ENCODE measurements at places on chromosomes 1 and 21.
A peak's percentile ranks its signal among the peaks of the same experiment; 100 is the strongest.

DNA sequence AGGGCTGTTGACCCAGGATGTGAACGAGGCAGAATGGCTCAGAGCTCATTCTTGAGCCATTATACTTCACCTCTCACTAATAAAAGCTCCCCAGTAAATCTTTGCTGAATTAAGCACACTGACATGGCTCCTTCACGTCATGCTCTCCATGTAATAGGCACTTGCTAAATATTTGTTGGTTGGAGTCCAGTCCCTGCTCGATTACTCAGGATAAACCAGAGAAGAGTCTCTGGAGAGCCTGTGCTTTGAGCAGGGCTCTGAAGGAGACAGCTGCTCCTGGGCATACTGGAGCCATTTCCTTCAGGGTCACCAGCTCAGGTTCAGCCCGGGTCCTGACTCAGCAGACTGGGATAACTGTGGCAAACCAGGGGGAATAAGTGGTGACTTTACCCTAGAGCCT lies 46.9 kb downstream of the HLX start:
- DNase-seq: no peak

DNA sequence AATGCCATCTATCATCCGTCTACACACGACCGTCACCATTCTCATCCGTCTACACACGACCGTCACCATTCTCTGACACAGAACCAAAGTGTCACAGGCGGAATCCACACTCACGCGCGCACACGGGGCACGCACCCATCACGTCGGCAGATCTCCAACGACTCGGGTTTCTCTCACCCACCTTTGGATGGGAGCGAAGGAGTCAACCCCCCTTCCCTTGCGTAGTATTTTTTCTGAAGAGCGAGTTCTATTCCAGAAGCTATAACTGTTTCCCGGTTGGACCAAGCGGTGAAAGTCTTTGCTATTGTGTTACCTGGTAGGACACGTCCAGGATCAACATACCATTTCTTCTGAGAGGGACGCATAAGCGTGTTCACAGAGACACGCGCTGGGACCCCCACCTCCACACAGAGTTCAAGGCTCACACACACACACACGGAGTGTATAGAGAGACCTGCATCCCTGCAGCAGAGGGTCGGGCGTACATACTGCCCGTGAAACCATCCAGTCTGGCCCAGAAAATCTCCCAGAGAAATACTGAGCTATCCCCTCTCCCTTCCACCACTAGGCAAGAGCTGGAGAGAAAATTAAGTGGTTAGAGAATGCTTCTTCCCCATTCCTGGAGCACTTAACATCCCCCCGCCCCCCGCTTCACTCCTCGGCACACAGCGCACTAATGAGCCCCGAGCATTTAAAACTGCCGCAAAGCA lies 741 bp downstream of the DUSP10 start:
- no peak for DNase-seq

DNA sequence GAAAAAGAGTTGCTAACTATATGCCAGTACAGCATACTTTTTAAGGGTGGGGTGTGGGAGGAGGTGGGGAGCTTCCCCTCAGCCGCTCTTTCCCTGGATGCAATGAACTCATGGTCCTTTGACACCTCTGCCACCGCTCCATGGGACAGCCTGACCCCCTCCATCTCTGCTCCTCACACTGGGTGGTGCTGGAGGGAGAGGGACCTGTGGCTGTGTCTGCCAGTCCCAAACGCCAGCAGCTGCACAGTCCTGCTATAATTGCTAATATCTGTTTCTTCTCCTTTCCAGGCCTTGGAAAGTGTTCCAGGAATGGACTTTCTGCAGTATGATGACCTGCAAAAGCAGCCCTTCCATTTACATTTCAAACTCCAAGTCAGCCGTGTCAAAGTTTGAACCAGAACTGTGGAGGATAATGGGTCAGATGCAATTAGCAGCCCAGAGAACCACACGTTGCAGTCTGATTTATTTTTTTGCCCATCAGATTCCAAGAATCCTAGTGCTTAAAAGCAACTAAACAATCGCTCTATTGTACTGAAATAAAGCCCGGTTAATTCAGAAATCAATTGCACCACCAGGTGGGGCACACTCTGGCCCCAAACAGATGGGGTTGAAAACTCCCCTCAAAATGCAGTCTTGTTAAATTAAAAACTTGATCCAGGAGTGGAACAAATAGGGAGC lies 160.7 kb upstream of the LMO4 start:
- no peak for DNase-seq

DNA sequence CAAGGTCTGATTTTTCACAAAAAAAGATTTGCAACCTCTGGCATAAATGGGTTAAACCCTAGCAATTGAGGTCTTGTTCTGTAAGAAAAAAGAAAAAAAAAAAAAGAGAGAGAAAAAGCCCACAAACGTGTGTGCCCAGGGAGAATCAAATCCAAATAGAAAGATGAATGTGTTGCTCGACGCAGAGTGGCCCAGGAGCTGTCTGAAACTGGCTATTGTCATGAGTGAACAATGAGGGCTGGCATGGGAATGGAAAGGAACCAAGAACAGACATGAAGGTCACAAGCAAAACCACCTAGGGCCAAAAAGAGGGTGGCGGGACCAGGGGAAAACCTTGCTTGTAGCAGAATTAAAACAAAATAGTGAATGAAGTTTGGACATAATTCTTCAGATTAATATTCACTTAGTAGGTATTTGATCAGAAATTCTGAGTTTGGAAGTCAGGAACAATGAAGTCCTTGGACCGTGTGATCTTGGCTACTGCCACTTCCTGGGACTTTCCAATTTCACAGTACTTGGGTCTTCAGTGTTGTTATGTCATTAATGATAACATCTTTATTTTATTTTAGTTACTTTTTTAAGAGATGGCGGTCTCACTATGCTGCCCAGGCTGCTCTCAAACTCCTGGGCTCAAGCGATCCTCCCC lies 3.1 kb downstream of the ENO1 start:
- no peak for DNase-seq

GRCh38 chr1:214636436-214636835 lies 33.4 kb downstream of the CENPF start:
- DNase-seq: no peak

GRCh38 chr1:183566026-183566425 lies 24.2 kb downstream of the NCF2 start:
- no peak for DNase-seq

GRCh38 chr1:33624991-33625870 lies 152.8 kb downstream of the ZSCAN20 start:
- DNase-seq: peak; percentile 6

DNA sequence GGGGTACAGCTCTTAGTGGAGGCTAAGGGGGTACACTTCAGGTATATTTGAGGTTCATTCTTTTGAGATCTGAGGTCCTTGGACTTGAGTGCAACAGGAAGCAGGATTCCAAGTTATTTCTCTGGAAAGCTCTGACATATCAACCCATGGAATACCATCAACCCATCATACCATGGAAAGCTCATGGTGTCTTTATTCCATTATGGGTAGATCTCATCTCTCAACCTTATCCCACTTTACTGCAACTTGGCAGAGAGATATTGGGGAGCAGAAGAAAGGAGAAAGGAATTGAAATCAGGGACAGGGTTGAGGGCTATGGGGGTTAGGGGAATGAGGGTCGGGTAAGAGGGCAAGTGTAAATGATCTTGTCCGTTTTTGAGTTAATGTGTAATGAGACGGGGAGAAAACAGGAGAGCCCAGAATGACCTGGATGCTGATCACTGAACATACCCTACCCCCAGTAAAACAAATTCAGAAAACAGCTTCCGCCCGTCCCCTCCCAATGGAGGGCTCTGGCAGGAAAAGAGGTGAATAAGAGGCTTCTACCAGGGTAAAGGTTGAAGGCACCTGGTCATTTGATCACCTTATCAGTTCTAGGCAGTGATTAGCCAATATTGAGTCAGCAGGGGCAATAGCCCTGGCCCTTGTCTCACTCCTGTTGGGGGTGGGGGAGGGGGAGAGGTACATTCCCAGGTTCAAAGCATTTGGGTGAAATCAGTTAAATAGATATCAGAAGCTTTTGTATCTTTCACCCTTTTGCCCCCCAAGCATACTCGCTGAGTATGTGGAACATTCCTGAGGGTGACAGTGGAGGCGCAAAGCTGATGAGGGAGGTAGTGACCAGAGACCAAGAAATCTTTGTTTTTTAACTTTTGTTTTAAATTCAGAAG lies 622 bp upstream of the APOA2 start:
- DNase-seq: no peak

DNA sequence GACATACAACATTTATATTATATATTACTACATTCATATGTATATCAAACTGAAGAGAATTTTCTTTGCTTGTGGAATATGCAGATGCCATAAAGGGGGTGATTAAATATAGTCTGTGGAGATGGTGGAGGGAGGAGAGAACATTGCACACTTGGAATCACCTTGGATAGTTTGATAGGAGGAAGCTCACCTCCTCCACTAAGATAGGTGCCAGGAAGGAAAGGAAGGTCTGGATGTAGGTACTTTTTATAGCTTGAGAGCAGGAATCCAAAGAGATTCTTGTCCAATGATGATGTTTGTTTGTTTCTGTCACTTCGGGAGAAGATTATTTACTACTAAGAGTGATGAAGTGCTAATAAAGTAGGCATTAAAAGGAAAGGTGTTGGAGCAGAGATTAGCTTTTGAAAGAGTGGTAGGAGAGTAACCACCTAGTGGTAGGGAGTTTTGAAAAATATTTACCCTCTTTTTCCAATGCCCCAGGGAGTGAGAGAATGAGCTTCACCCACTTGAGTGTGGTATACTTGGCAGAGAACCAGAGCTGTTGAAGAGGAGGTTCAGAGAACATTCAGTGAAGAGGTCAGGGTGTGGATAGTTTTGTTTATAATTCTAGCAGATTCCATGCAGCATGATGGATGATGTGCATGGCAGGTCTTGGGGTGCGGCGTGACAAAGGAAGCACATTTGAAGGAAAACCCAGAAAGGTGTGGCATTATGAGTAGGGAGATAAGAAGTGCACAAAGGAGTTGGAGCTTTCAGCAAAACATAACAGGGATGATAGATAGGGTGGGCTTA lies 145.0 kb downstream of the PATJ start:
- no peak for DNase-seq

DNA sequence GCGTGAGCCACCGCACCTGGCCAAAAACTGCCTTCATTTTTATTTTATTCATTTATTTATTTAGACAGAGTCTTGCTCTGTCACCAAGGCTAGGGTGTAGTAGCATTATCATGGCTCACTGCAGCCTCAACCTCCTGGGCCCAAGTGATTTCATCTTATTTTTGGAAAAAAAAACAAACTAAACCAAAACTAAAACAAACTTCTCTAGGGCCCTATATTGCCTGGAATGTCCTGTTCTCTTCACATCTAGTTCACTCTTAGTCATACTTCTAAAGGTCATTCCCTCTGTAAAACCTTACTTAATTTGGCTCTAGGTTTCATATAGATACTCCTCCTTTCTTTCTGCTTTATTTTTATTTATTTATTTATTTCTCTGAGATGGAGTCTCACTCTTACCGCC lies 15.6 kb downstream of the RPS27 start:
- no peak for DNase-seq

DNA sequence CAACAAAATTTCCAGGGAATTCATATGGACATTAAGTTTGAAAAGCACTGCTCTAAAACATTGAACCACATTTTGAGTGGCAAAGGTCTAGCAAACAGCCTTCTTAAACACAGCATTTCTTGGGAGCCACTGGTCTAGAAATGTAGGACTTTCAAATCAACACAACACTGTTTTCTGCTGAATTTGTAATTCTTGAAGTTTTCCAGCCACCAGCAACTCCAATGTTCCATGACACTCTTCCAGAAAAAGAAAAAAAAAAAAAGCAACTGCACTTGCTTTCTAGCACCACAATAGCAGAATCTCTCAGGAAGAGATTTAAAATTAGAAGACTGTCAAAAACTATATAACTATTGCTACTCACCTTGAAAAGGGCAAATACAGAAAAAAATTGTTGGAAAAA lies 4.5 kb downstream of the SYDE2 start:
- DNase-seq: no peak

- no peak for DNase-seq
Measured at GRCh38 chr1:177255411-177255810, 84.7 kb downstream of the BRINP2 start.

- no peak for DNase-seq
Measured at GRCh38 chr1:96361271-96361856, 360.2 kb upstream of the PTBP2 start.

GRCh38 chr1:231603598-231604275 lies 22.9 kb upstream of the DISC1 start:
- peak; percentile 38 for DNase-seq

- no peak for DNase-seq
Measured at GRCh38 chr1:6827630-6828165, 42.4 kb downstream of the CAMTA1 start.

DNA sequence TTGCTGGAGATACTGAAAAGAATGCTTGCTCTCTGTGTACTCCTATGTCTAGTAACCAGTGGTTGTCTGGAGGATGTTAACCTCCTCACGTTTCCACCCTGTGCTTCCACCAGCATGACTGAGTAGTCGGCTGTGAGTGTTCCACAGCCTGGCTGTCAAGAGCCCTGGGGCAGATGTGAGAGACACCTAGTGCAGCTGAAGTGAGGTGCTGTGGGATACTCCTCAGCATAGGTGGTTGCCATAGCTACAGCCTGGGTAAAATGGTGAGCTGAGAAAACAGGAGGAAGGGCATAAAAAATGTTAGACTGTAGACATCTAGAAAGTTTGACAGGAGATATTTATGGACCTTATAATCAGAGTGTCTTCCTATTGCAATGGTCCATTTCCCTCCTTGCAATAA lies 15.8 kb downstream of the IVL start:
- DNase-seq: no peak

DNA sequence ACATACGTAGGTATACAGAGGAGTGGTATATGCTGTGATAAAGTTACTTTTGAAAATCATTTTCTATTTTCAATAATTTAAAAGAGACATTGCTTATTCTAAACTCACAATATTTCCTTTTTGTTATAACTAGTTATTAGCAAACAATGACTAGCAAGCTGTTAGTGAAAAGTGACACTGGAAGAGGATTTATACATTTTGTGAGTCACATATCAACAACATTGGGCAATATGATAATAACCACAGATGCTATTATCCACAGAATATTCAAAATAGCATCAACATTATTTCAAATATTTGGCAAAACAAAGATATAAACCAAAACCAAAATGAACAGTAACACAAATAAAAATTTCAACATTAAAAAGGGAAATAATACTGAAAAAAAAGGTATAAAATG lies 104.0 kb upstream of the HP1BP3 start:
- DNase-seq: no peak

DNA sequence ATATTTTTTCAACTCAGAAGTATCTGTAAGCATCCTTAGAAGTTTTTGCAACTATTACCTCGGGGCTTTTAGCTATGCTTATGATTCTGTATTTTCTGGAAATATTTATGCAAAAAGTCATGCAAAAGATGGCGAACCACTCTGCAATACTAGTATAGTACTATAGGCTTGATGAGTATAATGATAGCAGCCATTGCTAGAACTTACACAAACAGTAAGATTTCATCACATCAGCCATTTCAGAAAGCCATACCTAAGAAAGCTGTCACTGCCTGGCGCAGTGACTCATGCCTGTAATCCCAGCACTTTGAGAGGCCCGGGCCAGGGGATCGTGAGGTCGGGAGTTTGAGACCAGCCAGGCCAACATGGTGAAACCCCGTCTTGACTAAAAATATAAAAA lies 227.1 kb downstream of the LRRC7 start:
- DNase-seq: no peak

GRCh38 chr1:18653367-18653766 lies 22.7 kb downstream of the PAX7 start:
- DNase-seq: no peak
